Activated CD8-positive, alpha-beta T cell treated with anti-CD3 and anti-CD28 coated beads for 36 hours (primary cell): ENCODE measurements at places on chromosomes 12 and 14. TPM values are rescaled to one million over a fixed set of nuclear protein-coding genes. Genes with fewer than 3 reads are reported as not detected.

Gene RECQL
- 81.0 TPM for total RNA-seq

Gene GLIPR1
- total RNA-seq: 18.6 TPM

Gene PKP2
- total RNA-seq: 0.13 TPM

Gene SSTR1
- not detected for total RNA-seq

Gene DHH
- not detected for total RNA-seq

Gene HOXC9
- not detected for total RNA-seq

Gene DDX47
- 86.0 TPM for total RNA-seq

Gene TMTC2
- total RNA-seq: 2.5 TPM

Gene ZDHHC22
- total RNA-seq: not detected

Gene NID2
- total RNA-seq: not detected

Gene SDR9C7
- total RNA-seq: not detected

Gene CD163L1
- total RNA-seq: not detected

Gene LRRIQ1
- total RNA-seq: not detected

Gene GLT8D2
- not detected for total RNA-seq

Gene VRTN
- total RNA-seq: not detected

Gene RAD9B
- total RNA-seq: 1.7 TPM

Gene OASL
- 11.4 TPM for total RNA-seq

Gene IFT81
- total RNA-seq: 2.8 TPM

Gene ANKRD33
- not detected for total RNA-seq

Gene MUCL1
- total RNA-seq: not detected

Gene HAL
- total RNA-seq: 0.25 TPM

Gene ZFP36L1
- 60.6 TPM for total RNA-seq

Gene ADAM21
- total RNA-seq: not detected

Gene GNPNAT1
- 30.2 TPM for total RNA-seq

Gene IGF1
- total RNA-seq: 1.2 TPM

Gene GPR162
- 2.1 TPM for total RNA-seq

Gene TMEM120B
- 11.7 TPM for total RNA-seq

Gene ASB2
- total RNA-seq: 12.7 TPM

Gene SRRM4
- total RNA-seq: not detected

Gene BCL7A
- 6.7 TPM for total RNA-seq

Gene RHOJ
- total RNA-seq: not detected

Gene OAS1
- 26.8 TPM for total RNA-seq

Gene MMP19
- total RNA-seq: not detected

Gene BEST3
- not detected for total RNA-seq

Gene RPGRIP1
- not detected for total RNA-seq

Gene RDH5
- 6.8 TPM for total RNA-seq

Gene SOAT2
- 5.3 TPM for total RNA-seq

Gene PPP1R1A
- not detected for total RNA-seq

Gene TBX5
- not detected for total RNA-seq
